ENCODE measurements at places on chromosomes 1 and 21.

GRCh38 chr1:102799496-102799895, 308.8 kb downstream of the COL11A1 start:
- peak; percentile 3 for DNase-seq

GRCh38 chr1:66288048-66288447, 245.9 kb upstream of the SGIP1 start:
- DNase-seq, result no peak

- peak; percentile 53 for DNase-seq
Observed at GRCh38 chr1:27607239-27607804, 3.4 kb upstream of the AHDC1 start.

DNA sequence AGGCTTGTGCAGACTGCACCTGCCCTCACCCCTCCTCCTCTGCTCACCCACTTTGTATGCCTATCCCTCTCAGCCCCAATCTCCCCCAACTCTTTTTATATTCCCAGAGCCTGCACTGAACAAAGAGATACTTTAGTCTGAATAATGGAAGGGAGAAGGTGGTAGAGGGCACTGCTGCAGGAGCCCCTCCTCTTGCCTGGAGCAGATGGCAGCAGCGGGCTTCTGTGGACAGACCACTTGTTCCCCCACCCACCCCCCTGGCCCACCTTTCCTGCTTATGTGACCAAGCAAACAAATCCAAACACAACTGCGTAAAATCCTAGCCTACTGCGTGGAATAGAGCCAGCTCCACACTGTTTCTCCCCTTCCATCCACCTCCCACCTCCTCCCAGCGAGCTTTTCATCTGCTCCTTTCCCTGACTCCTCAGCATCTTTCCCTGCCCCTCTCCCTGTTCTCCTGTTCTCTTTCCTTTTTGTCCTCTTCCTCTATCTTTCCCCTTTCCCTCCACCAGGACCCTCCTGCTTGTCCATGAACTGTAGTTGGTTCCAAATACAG, 27.5 kb downstream of the RGS8 start:
- no peak for DNase-seq

- DNase-seq, result no peak
Observed at GRCh38 chr1:26782521-26783212, 5.1 kb upstream of the PIGV start.

DNA sequence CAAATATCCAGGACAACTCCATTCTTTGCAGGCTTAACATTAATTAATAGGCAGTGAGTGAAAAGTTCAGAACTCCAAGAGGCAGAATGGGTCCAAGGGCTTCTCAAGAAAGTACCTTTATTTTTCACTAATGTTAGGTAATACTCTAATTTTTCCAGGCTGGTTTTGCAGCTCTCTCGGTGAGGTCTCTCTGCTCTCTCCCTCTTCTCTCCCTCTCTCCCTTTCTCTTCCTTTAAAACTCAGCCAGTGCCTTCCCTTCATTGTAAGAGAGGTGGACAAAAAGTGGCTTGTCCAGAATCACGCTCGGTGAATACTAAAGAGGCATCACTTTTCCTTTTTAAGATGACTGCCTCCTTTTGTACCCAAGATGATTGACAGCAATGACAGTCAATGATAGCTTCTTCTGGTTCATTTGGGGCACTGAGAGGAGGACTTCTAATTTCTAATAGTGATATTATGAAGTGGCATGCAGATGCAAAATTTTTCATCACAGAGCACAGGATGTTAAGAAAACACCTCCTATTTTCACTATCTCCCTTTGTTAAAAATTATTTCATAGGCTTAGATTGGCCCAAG, 1.3 kb upstream of the CHI3L1 start:
- DNase-seq, result no peak

- no peak for DNase-seq
Observed at GRCh38 chr1:89810302-89810701, 10.5 kb upstream of the LRRC8D start.

GRCh38 chr1:113893267-113893666, 5.9 kb upstream of the BCL2L15 start:
- no peak for DNase-seq

GRCh38 chr1:181128592-181129497, 40.3 kb downstream of the IER5 start:
- DNase-seq, result no peak

GRCh38 chr1:198649968-198650338, 11.1 kb downstream of the PTPRC start:
- DNase-seq, result no peak

- no peak for DNase-seq
Observed at GRCh38 chr1:4768553-4768952, 114.1 kb downstream of the AJAP1 start.

GRCh38 chr1:2288816-2289536, 60.9 kb downstream of the SKI start:
- DNase-seq, result no peak

GRCh38 chr1:19861842-19862530, 20.2 kb upstream of the OTUD3 start:
- DNase-seq, result no peak

- peak; percentile 12 for DNase-seq
Observed at GRCh38 chr1:90730243-90731022, 13.3 kb upstream of the BARHL2 start.

DNA sequence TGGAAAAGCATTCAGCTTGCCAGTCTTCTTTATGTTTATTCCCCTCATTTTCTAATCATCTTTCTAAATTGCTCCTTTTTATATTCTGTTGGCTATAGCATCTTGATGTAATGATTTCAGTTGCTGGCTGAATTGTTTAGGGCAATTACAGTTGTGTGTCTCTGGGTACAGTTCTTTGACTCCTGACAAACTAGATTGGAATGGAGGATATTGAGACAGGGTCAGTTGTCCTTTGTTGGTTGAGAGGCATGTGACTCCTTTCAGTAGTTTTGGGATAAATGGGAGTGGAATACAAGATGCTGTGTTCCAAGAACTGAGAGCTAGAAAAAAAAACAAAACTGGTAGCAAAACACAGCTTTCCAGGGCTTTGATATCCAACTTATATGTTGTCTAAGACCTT, 1.5 kb downstream of the CENPF start:
- DNase-seq, result peak; percentile 44

- no peak for DNase-seq
Observed at GRCh38 chr1:245365095-245366020, 210.6 kb downstream of the KIF26B start.

DNA sequence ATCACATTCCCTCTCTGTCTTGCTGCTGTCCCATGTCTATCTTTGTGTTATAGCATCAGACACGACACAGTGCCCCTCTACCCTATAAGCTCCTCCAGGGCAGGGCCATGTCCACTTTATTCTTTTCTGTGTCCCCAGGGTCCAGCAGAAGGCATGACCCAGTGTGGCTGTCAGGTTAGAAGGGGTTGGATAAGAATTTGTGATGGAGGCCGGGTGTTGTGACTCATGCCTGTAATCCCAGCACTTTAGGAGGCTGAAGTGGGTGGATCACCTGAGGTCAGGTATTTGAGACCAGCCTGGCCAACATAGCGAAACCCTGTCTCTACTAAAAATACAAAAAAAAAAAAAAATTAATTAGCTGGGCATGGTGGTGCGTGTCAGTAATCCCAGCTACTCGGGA, 26.3 kb upstream of the RNF19B start:
- no peak for DNase-seq

DNA sequence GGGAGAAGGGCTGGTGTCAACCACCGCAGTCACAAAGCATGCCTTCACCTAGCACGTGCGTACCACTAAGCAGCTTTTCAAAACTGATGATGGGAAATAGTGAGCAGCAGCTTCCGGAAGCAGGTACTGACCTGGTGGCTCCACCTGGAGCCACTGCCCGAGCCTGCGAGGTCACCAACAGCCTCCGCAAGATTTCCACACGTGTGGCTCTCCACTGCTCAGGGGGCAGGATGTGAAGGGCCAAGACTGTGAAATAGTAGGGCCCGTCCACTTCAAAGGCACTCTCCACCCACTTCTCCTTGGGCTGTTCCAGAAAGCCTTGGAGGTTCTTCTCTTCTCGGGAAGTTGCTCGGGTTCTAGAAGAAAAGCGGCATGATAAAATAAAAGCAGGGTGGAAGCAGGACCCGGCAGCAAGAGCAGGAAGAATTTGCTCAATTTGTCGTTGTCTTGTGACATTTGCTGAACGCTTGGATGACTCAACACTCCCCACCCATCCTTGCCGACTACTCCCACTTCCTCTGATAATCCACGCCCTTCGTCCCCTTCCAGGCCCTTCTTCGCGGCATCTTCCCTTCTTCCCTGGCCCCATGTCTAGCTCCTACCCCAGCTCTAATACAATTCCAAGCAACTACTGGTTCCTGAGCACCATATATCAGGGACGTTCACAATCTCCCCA, 124.9 kb upstream of the IFFO2 start:
- peak; percentile 34 for DNase-seq

- DNase-seq, result no peak
Observed at GRCh38 chr1:222948079-222948478, 133.2 kb downstream of the DISP1 start.

- no peak for DNase-seq
Observed at GRCh38 chr1:231776757-231777062, 150.1 kb downstream of the DISC1 start.

GRCh38 chr1:184753117-184753516, 1.5 kb downstream of the EDEM3 start:
- no peak for DNase-seq

DNA sequence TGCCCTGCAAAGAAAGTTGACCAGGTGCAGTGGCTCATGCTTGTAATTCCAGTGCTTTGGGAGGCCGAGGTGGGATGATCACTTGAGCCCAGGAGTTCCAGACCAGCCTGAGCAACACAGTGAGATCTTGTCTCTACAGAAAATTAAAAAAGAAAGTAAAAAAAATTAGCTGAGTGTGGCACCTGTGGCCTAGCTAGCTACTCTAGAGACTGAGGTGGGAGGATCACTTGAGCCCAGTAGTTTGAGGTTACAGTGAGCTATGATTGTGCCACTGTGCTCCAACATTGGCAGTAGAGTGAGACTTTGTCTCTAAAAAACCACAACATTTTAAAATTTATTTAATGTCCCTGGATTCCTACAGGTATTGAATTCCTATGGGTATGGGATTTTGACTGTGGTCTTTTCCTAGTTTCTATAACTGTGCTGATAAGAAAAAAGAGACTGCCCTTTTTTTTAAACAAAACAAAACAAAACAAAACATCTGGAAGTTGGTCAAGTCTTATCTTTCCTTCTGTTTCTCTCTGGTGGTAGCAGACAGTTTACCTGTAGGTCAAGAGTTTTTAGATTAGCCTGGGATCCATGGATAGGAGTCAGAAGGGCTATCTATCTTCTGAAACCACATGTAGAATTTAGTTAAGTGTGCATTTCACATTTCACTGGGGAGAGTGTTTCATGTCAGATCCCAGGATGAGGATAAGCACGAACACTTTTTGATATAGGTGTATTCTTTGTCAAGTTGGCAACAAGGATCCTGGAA, 18.8 kb downstream of the UCK2 start:
- no peak for DNase-seq

- no peak for DNase-seq
Observed at GRCh38 chr1:204045430-204045829, 27.5 kb upstream of the SOX13 start.

- DNase-seq, result peak; percentile 62
Observed at GRCh38 chr1:101366513-101367215, 129.8 kb downstream of the S1PR1 start.

- no peak for DNase-seq
Observed at GRCh38 chr1:187931776-187932175, 1103.0 kb downstream of the PLA2G4A start.

GRCh38 chr1:65791801-65792668, 660 bp upstream of the PDE4B start:
- peak; percentile 8 for DNase-seq

- DNase-seq, result no peak
Observed at GRCh38 chr1:231478811-231479210, 49.7 kb upstream of the TSNAX start.

DNA sequence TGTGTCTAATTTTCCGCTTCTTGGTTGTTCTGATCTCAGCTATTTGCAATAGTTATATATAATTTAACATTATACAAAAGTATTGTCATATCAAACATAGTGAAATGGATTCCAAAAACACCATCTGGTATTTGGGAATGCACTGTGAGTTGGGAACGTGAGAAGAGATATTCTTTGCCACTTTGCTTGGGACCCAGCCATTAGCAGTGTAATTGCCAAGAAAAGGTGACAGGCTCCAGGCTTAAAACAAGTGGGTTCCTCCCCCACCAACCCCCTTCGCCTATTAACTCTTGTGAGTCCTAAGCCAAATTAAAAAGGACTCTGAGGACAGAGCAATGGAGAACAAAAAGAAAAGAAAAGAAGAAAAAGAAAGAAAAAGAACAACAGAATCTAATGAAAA, 186.7 kb upstream of the NFIA start:
- no peak for DNase-seq

DNA sequence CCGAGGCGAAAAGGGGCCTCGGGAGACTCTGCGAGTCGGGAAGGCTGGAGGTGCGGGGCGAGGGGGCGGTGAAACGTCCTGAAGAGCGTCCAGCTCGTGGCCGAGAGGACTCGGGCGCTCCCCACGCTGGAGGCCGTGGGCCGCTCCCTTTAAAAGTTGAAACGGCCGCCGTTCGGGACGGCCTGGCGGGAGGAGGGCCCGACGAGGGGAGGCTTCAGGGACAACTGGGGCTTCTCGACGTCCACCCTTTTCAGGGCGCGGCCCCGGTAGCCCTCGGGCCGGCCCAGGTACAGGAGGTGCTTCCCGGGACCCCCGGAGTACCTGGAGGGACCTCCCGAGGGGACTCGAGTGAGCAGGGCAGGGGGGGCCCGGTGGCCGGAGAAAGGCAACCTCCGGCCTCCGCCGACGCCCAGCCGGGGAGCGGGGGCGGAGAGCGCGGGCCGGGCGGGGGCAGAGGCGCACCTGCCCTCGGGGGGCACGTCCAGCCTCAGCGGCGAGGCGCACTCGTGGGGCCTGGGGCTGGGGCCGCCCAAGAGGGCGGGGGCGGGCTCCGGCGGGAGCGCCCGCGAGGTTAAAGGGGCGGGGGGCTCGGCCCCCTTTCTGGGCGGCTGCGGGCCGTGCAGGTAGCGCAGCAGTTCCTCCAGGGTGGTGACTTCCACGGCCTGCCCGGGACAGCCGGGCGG, 14.0 kb downstream of the SEMA6C start:
- DNase-seq, result no peak

- peak; percentile 32 for DNase-seq
Observed at GRCh38 chr1:207027206-207027777, 5.3 kb downstream of the C1orf116 start.

DNA sequence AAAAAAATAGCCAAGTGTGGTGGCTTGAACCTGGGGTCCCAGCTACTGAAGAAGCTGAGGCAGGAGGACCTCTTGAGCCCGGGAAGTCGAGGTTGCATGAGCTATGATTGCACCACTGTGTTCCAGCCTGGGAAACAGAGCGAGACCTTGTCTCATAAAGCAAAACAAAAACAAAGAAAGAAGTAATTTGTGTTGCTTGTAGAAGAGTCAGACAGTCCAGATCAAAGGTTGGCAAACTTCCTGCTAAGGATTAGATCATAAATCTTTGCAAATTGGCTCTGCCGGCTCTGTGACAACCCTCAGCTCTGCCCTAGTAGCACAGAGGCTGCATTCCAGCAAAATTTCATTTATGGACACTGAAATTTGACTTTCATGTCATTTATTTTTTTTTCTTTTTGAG, 19.0 kb upstream of the MFN2 start:
- no peak for DNase-seq

DNA sequence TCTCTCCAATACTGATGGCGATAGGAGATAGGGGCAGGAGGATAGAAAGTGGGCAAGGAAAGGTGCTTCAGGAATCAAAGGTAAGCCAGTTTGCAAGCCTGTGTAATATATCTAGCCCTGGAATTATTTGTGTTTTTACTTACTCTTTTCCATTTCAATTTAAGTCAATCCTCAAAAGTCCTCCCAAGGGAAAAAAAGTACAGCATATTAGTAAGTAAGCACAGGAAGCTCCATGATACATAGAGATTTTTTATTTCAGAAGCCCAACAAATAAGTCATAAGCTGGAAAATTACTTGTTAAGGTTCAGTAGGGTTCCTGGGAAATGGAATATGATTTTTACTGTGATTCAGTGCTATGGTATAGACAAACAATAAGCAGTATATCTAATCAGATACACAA, 337.7 kb upstream of the DUSP10 start:
- DNase-seq, result peak; percentile 25

Measured in fibroblast of skin of right quadriceps (primary cell).